ENCODE measurements at places on chromosomes 5 and 9.

- DNase-seq, result no peak
Measured at GRCh38 chr5:123518111-123518510, 6.1 kb downstream of the CSNK1G3 start.

DNA sequence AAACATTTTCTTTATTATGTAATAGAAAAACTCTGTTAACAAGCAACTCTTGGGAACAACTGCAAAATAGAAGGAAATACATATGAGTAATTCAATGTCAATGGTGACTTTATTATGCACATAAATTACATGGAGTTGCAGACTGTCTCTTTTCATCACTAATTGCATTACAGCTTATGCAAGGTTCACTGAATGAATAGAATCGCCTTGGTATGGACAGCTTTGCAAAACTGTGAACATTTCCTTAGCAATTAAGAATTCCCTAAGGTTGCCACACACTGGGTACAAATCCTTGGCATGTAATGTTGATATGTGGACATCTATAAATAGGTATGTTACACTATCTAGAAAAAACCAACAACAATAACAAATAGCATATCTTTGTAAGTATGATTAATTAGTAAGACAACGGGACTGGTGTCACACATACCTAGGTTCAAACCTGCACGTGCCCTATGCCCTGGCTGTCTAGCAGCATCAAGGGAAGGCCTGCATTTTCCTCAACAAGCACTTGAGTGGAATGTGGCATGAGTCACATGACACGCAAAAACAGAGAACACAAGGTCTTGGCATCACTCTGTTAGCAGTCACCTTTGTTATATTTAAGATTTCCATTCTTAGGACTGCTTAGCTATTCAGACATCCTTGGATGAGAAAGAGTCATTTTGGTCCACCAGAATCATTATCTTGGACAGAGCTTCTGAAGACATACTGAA, 263.9 kb downstream of the CTNND2 start:
- DNase-seq, result no peak

DNA sequence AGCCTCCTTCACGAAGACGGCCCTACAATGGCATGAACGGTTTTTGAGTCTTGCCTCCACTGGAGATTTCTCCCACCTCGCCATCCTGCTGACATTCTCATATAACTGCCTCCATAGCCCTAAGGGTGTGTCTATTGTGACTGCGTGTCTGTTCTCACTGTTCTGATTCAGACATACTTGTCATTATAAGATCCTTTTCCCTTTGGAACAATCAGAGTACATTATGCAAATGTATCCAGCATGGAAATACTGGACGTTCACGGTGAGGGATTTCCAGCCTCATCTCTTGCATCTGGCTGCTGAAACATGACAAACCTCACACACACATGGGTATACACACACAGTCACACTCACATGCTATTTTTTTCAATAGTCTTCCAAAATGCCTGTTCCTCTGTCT, 402.1 kb downstream of the DIRAS2 start:
- DNase-seq, result no peak

GRCh38 chr5:160084144-160084543, 35.1 kb downstream of the PWWP2A start:
- DNase-seq, result no peak

Measured in esophagus squamous epithelium (tissue), 5 donors.